CD8-positive, alpha-beta T cell (primary cell): ENCODE measurements at places on chromosomes 4 and X.
A peak's percentile ranks its signal among the peaks of the same experiment; 100 is the strongest.

GRCh38 chr4:7910263-7910896, 29.3 kb downstream of the AFAP1 start:
- DNase-seq = no peak

GRCh38 chrX:130606425-130606824, 204.6 kb downstream of the RBMX2 start:
- DNase-seq = no peak

GRCh38 chr4:111450867-111451266, 694.4 kb upstream of the FAM241A start:
- no peak for DNase-seq

DNA sequence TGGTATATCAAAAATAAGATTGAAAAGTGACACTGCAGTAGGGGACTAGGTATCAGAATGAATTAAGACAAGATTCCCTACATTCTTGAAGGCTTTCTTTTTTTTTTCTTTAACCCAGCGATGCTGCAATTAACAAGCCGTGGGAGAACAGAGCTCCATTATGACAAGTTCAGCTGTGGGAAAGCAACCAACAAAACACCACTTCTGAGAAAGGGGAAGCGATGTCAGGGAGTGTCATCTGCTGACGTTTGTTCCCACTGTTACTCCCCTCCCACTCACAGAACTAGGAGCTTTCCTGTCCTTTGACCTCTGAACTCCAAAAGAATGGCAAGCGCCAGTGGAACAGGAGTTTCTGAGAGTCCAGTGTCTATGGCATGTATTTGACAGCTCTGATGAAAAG, 90.2 kb upstream of the SLITRK2 start:
- DNase-seq = no peak

- DNase-seq = no peak
These were observed 121.5 kb upstream of the ENPEP start for GRCh38 chr4:110354460-110354859.

- DNase-seq = no peak
These were observed 48.6 kb upstream of the STARD8 start for GRCh38 chrX:68598841-68599240.

- DNase-seq = no peak
These were observed 78.7 kb downstream of the PRKG2 start for GRCh38 chr4:81136161-81136905.

DNA sequence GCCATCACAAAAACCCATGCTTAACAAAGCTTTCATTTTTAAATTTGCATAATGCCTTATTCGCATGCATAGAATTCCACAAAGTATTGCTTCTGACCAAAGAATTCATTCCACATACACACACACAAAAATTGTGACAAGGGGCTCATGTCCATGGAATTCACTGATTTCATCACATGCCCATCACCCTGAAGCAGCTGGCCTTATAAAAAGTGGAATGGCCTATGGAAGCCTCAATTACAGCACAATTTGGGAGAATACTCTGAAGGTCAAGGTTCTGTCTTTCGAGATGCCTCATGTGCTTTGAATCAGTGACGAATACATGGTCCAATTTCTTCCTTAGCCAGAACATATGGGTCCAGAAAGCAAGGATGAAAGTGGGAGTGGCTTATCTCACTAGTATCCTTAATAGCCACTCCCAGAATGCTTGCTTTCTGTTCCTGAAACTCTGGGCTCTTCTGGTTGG, 165.7 kb downstream of the KDR start:
- no peak for DNase-seq

- DNase-seq = no peak
These were observed 11.7 kb upstream of the RAB40A start for GRCh38 chrX:103531002-103531401.

GRCh38 chr4:125710766-125711165, 396.0 kb downstream of the FAT4 start:
- DNase-seq = no peak

GRCh38 chr4:147597561-147597960, 19.6 kb upstream of the TMEM184C start:
- no peak for DNase-seq

DNA sequence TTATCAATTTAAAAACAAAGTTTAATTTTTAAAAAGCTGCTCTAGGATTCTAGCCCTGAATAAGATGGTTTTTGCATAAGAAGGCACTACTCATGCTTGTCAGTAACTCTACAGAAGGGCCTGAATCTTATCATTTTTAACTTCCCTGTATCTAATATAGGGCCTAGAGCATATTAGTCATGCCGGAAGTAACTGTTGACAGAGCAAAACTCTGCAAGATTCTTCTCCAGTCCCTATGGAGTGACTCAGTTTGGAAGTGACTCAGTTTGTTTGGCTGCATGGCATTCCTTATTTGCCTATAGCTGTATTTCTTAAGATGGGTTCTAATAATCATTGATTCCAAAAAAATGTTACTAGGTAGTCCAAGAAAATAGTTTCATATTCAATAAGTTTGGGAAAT, 431.8 kb upstream of the HTR2C start:
- DNase-seq = no peak

DNA sequence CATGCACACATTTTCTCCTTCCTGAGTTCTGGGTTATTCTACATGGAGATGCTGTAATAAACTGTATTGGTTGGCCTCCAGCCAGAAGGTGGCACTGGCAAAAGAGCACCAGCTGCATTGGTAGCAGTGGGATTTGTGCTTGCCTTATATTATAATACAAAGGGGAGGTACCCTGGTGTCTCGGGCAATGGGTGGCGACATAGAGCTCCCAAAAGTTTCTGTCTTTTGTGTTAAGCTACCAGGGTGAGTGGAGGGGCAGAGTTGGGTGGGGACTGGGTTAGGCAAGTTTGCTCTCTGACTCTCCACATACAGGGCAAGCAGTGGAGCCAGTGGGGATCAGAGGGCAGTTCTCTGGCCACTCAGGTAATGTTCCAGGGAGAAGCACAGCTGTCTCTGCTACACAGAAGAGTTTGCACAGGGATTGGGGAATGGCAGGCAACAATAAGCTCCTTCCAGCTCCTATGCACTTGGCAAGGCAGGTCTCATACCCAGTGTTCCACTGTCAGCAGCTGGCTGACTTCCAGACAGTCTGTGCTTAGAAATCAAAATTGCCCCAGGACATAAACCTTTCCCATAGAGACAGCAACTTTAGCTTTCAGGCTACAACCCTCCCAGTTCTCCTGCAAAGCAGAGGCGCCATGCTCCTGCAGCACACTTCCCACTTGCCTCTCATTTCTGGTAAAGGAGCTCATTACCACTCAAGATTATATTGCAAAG, 463.9 kb upstream of the PCDH7 start:
- DNase-seq = no peak

DNA sequence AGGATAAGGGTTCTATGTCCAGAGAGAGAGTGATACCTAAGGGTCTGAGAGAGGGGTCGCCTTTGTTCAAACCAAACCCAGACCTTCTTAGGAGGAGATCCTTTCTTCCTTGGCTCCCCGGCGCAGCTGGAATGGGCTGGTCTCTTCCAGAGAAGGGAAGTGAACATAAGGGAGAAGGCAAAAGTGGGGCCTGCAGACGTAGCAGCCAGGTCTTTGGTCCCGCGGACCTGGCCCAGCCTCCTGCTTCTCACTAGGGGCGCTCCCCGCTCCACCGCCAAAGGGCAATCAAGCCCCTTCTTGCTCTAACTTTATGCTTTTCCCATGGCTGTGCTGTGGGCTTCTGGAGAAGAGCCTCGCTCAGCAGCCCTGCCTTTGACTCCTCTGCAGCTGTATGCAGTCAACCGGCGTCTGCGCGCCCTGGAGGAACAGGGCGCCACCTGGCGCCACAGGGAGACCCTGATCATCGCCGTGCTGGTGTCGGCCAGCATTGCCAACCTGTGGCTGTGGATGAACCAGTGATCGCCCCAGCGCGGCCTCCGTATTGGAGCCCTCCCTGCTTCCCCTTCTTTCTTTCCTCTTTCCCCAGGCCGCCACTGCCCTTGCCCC, 6.5 kb downstream of the FATE1 start:
- DNase-seq = no peak

DNA sequence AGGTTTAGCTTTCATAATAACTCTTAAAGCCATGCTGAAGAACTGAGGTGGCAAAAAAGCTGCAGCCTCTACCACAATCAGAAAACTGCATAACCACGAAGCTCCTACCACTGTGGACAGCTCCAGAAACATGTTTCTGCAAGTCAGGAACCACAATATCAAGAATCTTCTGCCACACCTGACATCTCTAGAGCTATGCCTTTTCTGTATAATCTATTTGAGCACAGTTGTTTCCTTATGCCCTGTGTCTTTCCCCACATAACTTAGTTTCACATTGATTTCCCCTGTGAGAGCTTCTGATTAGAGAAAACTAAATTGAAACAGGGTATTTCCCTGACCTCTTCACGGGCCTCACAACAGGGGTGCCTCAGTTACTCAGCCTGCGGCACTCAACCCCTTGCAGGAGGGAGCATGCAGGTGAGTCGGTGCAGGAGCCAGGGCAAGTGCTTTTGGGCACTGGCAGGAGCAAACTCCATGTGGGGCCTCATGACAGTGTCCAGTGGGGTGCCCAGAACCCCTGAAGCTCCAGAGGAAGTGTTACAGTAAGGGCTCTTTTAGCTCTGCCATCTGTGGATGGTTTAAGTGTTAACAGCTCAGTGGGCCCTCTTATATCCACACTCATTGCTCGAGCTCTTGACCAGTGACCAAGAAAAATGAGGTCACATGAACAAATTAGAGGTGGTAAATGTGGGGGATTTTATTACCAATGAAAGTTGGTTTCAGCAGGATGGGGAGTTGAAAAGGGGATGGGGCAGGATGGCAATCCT, 132.8 kb upstream of the BMP3 start:
- DNase-seq = no peak

- DNase-seq = peak; percentile 56
These were observed 2.0 kb downstream of the SMIM14 start for GRCh38 chr4:39636531-39637184.

DNA sequence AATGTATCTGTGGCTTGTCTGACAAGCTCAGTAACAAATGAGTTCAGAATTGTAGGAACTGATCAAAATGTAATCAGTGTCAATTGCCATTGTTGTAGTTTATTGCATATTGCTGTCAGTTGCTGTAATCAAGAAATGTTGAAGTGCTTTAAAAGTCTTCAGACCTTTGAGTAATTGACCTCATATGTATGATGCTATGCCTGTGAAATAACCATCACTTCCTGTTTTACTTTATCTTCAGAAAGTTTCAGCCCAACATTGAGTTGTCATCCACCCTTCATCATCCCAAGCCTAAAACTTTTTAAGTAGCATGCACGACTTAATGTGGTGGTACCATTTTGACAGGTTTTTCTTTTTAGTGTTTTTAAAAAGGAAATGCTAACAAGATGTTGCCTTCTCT, 212.4 kb downstream of the ARHGAP10 start:
- DNase-seq = no peak

DNA sequence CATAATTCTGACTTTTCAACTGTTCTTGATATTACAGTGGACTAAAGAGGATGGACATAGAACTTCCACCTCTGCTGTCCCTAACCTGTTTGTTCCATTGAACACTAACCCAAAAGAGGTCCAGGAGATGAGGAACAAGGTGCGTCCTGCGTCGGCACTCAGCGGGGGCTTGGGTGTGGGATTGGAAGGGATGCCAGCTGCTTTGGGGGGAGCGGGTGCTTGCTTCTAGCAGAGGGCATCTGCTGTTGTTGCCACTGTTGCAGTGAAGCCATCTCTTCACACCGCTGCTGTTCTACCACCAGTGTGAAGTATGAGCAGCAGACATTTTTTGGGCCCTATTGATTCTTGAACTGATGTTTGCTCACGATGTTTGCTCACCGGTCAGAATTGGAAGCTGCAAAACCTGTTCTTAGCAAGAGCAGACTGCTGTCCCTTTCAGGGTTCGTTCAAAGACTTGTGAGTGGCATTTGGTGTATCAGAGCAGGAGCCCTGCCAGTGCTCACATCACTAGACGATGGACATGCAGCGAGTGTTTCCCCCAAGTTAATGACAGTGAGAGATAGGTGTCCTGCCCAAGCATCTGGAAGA, 55.4 kb downstream of the NOP14 start:
- DNase-seq = no peak

- no peak for DNase-seq
These were observed 32.2 kb downstream of the RNF212 start for GRCh38 chr4:1080961-1081688.

- DNase-seq = peak; percentile 18
These were observed at the start of gene IGFBP7 for GRCh38 chr4:57109847-57110639. Gene IGFBP7, minus strand, starts transcription at chr4:57110385. Its CDS starts 34 bp downstream, at chr4:57110351.

DNA sequence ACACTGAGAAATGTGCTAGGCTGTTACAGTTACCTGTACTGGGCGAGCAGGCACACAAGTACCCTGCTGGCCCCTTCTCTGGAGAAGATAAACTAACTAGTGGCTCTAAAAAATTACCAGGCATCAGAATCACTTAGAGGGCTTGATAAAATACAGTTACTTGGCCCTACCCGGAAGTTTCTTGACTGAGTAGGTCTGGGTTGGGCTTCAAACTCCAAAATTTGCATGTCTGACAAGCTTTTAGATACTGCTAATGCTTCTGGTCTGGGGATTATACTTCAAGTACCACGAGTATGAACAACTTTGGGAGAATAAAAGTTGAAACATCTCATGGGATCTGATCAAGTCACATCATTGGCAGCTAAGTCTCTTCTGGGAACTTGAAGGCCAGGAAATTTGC, 30.8 kb downstream of the CEP135 start:
- DNase-seq = no peak

GRCh38 chrX:69674891-69675290, 59.0 kb downstream of the EDA start:
- DNase-seq = no peak

DNA sequence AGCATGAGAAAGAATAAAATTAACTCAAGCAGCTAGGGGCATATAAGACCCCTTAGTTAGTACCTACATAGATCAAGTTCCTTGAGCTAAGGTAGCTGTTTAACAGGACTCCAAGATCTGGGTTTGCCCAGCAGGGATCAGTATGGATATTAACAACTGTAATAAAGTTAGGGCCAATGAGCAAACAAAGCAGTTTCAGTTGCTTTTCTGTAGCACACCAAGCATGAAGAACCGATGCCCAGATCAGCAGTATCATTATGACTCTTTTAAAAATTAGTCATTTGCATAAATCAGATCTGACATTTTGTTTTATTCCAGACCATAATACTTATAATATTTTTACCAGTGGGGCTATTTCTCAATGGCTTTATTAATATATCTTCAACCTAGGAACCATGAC, 80.9 kb downstream of the C4orf33 start:
- no peak for DNase-seq

- DNase-seq = peak; percentile 82
These were observed 626 bp downstream of the TBC1D1 start for GRCh38 chr4:37891260-37892159.

- DNase-seq = no peak
These were observed 590.5 kb upstream of the CT83 start for GRCh38 chrX:117053260-117053659.
